Thoracic aorta (tissue), 2 donors: ENCODE measurements at places on chromosomes 16 and 17. TPM values are rescaled to one million over a fixed set of nuclear protein-coding genes. Genes with fewer than 3 reads are reported as not detected.

HBQ1 gene
- not detected for total RNA-seq

DNA sequence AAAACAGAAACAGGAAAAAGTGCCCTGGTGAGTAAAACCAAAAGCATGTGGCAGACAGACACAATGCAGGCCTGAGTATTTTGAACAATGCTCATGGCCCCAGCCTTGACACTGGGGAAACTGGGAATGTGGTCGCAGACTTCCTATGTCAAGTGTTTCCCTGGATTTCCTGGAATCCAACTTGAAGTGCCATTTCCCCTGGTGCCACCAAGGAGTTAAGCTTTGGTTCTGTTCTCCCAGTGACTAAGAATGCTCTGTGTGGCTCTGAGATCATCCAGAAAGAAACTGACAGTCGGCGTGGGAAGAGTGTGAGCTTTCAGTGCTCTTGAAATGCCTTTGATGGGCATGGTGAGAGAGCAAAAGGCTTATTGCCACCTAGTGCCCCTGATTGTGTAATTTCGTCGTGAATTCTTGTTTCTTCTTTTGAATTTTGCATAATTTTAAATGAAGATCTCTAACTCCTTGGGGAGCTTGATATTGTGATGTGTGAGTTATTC, 96.0 kb downstream of the YPEL2 start:
- DNase-seq = no peak

GRCh38 chr17:2954898-2955445, 108.4 kb downstream of the OR1D5 start:
- no peak for DNase-seq

DCXR gene
- 87.1 TPM for total RNA-seq
